ENCODE measurements at places on chromosomes 2 and 18.
A peak's percentile ranks its signal among the peaks of the same experiment; 100 is the strongest.

DNA sequence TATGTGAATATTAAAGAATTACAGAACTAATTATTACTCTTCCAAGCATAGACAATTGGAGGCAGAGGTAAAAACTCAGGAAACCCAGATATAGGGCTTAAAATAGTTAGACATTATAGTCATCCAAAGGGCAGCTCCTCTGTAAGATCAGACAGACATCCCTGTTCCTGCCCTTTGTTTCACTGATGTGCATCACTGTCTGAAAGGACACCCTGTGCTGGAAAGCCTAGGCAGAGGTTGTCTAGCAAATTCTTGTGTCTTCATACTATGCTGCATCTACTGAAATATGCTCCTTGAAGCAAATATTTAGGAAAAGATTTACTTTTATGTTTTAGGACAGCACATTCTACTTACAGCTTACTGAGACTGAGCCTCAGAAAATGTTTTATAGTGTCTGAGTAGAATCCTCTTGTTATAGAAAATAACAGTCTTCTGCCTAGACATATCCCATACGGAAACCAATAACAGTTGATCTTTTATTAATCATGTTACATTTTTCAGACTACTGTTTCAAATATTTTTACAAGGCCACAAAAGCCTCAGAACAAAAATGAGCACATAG lies 977.3 kb upstream of the CDH2 start:
- H3K4me3 ChIP-seq, result no peak overlapping the region
- no peaks in the 10 kb centered on the region for H3K27me3 ChIP-seq
- no peak overlapping the region for H3K27ac ChIP-seq
- DNase-seq, result no peak
- no peaks in the 10 kb centered on the region for H3K36me3 ChIP-seq

DNA sequence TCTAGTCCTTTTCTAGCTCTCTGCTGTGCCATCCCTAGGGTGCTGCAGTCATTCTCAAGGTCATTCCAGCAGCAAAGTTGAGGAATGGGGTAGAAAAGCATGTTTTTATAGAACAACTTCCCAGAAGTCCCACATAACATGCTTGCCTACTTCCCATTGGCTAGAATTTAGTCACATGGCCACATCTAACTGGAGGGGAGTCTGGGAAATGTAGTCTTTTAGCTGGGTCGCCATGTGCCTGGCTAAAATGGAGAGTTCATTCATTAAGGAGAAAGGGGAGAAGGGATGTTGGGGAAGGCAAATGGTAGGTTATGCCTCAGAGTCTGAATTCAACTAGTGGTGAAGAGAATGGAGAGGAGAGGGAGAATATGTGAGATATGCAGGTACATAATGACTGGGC lies 85.7 kb downstream of the SLC4A3 start:
- no peak overlapping the region for H3K4me3 ChIP-seq
- no peak for DNase-seq
- peaks cover 4% of the 10 kb centered on the region for H3K36me3 ChIP-seq
- H3K27me3 ChIP-seq, result no peaks in the 10 kb centered on the region
- H3K4me1 ChIP-seq, result no peaks in the 10 kb centered on the region

DNA sequence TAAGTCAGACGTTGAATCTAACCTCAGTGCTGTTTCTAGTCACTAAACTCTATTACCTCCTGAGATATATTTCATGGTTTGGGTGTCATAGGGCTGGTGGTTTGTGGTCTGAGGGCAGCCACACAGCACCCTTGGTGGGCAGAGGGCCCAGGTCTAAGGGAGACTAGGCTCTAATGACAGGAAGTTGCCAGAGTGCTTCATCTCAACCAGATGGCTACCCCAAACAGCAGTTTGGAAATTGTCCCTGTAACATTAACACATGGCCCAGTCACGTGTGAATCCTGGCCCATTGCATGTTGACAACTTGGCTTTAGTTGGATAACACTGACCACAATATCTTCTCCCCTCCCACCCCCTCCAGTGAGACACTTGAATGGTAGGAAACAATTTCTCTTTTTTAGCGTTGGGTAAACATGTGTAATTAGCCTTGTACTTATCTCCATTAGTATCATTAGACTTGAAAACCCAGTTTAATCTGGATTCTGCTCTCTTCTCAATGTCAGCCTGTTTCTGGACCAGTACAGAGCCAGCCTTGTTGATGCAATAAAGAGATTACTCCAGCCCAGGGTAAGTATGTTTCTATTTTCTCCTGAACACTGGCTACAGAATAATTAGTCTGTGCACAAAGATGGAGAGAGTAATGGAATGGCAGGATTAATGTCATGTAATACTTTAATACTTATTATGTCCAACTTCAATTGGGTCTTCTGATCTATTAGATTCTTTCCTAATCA lies 187.8 kb upstream of the SIX3 start:
- H3K4me3 ChIP-seq, result no peak overlapping the region
- H3K36me3 ChIP-seq, result no peaks in the 10 kb centered on the region
- H3K27ac ChIP-seq, result no peak overlapping the region
- no peak for DNase-seq
- H3K4me1 ChIP-seq, result peaks cover 4% of the 10 kb centered on the region
- H3K27me3 ChIP-seq, result peaks cover 4% of the 10 kb centered on the region

DNA sequence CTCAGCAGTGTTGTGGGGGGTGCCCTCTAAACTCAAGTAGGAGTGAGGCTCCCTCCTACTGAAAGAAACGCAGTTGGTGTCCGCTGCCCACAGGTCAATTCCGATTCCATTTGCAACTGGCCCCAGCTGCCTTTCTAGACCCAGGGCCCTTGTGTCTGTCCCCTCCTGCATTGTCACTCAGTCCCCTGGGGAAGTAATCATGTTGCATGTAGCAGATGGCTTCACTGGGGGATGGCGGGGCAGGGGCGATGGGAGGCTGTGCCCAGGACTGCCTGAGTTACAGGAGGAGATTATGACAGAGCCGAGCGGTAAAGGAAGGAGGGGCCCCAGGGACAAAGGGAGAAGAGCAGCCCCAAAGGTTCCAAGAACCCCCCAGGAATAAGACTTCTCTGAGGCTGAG lies 62.5 kb upstream of the SH3RF3 start:
- peaks cover 13% of the 10 kb centered on the region for H3K27me3 ChIP-seq
- DNase-seq, result peak; percentile 80
- peak overlapping the region; percentile 79 for H3K4me3 ChIP-seq
- peaks cover under 1% of the 10 kb centered on the region for H3K36me3 ChIP-seq

DNA sequence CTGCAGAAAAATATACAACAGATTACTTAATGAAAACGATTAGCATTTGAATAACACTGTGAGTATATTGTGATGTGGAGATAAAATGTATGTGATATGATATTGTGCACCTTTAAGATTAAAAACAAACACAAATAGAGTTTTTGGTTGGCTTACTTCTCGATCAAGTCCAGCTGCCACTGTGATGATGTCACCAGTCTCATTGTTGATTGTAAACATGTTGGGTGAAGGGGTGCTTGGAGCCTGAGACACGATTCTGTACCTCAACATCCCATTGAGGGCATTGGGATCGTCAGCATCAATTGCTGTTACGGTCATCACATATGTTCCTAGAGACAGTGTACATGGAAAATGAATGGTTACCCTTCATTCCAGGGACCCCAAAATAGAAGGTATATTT lies 174.1 kb downstream of the CDH2 start:
- no peak for DNase-seq
- no peak overlapping the region for H3K4me3 ChIP-seq
- no peak overlapping the region for H3K27ac ChIP-seq
- peaks cover 10% of the 10 kb centered on the region for H3K36me3 ChIP-seq
- peaks cover 2% of the 10 kb centered on the region for H3K27me3 ChIP-seq
- peaks cover 9% of the 10 kb centered on the region for H3K4me1 ChIP-seq

- peaks cover 6% of the 10 kb centered on the region for H3K27me3 ChIP-seq
- peaks cover 31% of the 10 kb centered on the region for H3K4me1 ChIP-seq
- H3K36me3 ChIP-seq, result peaks cover 4% of the 10 kb centered on the region
- H3K4me3 ChIP-seq, result no peak overlapping the region
- DNase-seq, result no peak
Measured at GRCh38 chr18:48778344-48779011, 172.3 kb downstream of the SMAD7 start.

GRCh38 chr2:101841679-101842327 lies 144.3 kb downstream of the MAP4K4 start:
- H3K4me1 ChIP-seq, result peaks cover 38% of the 10 kb centered on the region
- no peak overlapping the region for H3K27ac ChIP-seq
- H3K4me3 ChIP-seq, result no peak overlapping the region
- no peak for DNase-seq
- peaks cover 16% of the 10 kb centered on the region for H3K27me3 ChIP-seq

DNA sequence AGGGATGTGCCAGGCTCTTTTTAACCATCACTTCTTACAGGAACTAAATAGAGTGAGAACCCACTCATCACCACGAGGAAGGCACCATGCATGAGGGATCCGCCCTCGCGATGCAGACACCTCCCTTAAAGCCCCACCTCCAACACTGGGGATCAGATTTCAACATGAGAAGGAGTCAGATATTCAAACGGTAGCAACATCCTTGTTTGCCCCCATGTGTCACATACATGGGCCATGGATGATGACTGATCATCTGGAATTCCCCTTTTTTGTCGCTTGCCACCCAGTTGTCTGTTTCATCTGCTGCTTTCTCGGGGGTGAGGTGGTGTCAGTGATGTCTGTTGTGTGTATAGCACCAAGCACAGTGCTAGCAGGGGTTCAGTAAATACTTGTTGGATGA lies 57.9 kb downstream of the NCK2 start:
- peaks cover 59% of the 10 kb centered on the region for H3K4me1 ChIP-seq
- no peak for DNase-seq
- H3K36me3 ChIP-seq, result peaks cover 5% of the 10 kb centered on the region
- H3K27ac ChIP-seq, result peak overlapping the region; percentile 23
- H3K4me3 ChIP-seq, result no peak overlapping the region

GRCh38 chr2:206688453-206688852 lies 29.7 kb downstream of the DYTN start:
- H3K4me3 ChIP-seq, result no peak overlapping the region
- no peaks in the 10 kb centered on the region for H3K4me1 ChIP-seq
- no peaks in the 10 kb centered on the region for H3K27me3 ChIP-seq
- DNase-seq, result no peak
- no peak overlapping the region for H3K27ac ChIP-seq

DNA sequence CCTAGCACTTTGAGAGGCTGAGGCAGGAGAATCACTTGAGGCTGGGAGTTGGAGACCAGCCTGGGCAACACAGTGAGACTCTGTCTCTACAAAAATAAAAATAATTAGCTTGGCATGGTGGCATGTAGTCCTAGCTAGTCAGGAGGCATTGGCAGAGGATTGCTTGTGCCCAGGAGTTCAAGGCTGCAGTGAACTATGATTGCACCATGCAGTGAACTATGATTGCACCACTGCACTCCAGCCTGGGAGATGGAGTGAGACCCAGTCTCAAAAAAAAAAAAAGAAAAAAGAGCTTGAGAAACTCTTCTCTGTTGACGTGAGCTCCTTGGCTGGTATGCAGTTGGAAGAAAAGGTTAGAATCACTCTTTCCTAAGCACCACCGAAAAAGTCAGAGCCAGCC lies 125.1 kb upstream of the TNP1 start:
- H3K27me3 ChIP-seq, result no peaks in the 10 kb centered on the region
- H3K4me1 ChIP-seq, result no peaks in the 10 kb centered on the region
- no peak overlapping the region for H3K27ac ChIP-seq
- no peak overlapping the region for H3K4me3 ChIP-seq

- H3K27ac ChIP-seq, result no peak overlapping the region
- DNase-seq, result no peak
- no peaks in the 10 kb centered on the region for H3K27me3 ChIP-seq
- peaks cover 3% of the 10 kb centered on the region for H3K36me3 ChIP-seq
- H3K4me1 ChIP-seq, result peaks cover 3% of the 10 kb centered on the region
Measured at GRCh38 chr2:150167711-150168110, 319.8 kb downstream of the RND3 start.

GRCh38 chr2:28274911-28275685 lies 117.6 kb upstream of the FOSL2 start:
- H3K27me3 ChIP-seq, result peaks cover 6% of the 10 kb centered on the region
- no peak overlapping the region for H3K27ac ChIP-seq
- DNase-seq, result no peak
- no peak overlapping the region for H3K4me3 ChIP-seq

DNA sequence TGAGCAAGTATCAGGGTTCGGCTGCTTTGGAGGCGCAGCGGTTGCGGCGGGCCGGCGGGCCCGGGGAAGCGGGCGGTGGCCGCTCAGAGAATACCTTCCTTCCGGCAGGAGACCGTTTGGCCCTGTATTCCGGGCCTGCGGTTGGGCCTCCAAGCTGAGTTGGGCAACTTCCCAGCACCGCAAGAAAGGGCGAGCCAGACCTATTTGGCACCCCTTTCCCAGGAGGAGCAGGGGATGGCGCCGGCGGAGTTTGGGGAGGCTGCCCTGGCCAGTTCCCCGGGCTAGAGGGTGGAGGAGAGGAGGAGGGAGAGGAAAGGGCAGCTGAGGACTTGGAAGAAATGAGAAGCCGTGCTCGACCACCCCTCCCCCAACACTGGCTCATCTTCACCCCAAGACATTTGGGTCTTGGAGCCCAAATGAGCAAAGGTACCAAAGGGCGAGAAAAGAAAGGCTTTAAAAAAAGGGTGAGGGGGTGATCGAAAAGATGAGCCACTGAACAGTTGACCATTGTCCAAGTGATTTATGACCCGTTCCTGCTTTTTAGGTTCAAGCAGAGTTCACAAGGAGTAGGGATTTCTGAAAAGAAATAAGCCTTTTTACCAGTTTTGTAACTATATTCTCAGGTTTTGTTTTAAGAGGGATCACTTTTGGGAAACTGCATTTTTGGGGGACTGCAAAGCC lies 8.4 kb downstream of the HOXD3 start:
- no peak overlapping the region for H3K27ac ChIP-seq
- H3K36me3 ChIP-seq, result peaks cover 4% of the 10 kb centered on the region
- H3K4me1 ChIP-seq, result no peaks in the 10 kb centered on the region

DNA sequence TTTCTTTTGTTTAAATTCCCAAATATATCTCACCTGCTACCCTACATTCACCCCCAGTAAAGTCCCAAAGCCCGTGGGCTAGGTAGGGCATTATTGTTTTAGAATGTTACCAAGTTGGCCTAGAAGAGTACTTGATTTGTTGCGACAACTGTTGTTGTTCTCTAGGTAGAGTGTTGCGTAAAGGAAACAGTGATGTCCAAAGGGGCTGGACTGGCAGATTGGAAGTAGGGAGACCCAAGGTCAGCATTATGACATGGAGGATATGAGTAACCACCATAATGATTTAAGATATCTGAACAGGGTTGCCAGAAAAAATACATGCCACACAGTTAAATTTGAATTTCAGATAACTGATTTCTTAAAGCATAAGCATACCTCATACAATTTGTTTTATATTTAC lies 39.2 kb downstream of the SCN1A start:
- H3K4me1 ChIP-seq, result peaks cover 70% of the 10 kb centered on the region
- H3K36me3 ChIP-seq, result no peaks in the 10 kb centered on the region
- peaks cover 8% of the 10 kb centered on the region for H3K27me3 ChIP-seq

All from glutamatergic neuron (in vitro differentiated cells).